ENCODE measurements at places on chromosomes 5 and 9.

DNA sequence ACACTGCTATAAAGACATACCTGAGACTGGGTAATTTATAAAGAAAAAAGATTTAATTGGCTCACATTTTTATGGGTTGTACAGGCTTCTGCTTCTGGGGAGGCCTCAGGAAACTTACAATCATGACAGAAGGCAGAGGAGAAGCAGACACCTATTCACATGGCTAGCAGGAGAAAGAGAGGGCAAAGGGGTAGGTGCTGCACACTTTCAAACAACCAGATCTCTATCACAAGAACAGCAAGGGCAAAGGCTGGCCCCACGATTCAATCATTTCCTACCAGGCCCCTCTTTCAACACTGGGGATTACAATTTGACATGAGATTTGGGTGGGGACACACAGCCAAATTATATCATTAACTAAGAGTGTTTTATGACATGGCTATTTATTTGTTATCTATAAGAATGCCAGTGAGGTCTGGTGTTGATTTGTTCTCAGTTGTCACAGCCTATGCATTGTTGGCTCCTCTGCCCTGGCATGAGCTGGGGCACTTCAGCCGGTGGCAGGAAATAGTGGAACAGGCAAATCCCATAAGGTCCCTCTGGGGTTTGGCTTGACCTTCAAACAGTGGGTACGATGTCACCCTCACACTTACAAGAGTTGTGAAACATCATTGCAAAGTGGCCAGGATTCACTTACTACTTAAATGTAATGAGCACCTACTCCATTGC, 44.1 kb downstream of the SPARC start:
- DNase-seq, result no peak

DNA sequence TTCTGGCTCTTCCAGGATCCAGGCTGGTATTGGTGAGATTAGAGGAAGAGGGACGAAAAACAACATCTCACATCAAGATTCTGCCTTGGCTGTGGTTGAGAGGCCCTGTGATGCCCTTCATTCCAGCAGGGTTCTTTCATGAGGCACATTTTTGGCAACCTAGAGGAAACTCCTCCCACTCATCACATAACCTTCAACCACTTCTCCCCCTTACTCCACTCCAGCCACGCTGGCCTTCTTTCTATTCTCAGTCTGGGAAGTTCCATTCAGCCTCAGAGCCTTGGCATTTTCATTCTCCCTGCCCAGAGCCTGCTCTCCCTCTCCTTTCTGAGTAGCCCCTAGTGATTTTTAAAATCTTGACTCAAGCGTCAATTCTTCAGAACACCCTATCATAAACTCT, 337.5 kb downstream of the ZSWIM6 start:
- DNase-seq, result no peak

DNA sequence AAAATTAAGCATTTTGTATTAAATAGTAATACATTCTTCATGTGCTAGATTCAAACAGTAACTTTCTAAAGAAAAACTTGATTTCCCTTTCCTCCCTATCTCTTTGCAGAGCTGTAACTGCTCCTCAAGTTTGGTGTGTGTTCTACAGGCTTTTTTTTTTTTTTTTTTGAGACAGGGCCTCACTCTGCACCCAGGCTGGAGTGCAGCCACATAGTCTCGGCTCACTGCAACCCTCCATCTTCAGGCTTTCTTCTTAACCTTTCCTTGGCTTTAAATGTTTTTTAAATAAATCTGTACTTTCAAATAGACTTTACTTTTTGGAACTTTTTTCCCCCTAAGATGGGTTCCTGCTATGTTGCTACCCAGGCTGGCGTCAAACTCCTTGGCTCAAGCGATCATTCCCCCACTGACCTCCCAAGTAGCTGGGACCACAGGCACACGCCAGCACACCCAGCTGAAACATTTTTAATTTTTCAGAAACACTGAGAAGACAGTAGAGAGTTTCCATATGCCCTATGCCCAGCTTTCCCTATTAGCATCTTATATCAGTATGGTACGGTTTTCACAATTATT, 9.1 kb downstream of the NDFIP1 start:
- no peak for DNase-seq

DNA sequence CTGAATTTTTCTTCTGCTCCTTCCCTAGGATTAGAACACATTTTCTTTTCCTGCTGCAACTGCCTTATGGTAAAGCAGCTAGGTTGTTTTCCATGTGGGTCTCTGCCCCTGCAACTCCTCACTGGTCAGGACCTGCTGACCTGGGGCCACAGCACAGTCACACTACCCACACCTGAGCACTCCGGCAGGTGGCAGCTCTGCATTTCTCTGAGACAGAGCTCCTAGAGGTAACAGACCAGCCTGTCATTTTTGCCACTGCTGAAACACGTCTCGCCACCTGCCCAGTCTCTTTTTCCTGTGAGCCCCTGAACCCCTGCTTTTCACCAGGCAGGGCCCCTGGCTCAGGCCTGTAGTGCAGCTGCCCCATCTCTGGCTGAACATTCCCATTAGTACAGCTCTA, 609.6 kb downstream of the HINT1 start:
- no peak for DNase-seq

DNA sequence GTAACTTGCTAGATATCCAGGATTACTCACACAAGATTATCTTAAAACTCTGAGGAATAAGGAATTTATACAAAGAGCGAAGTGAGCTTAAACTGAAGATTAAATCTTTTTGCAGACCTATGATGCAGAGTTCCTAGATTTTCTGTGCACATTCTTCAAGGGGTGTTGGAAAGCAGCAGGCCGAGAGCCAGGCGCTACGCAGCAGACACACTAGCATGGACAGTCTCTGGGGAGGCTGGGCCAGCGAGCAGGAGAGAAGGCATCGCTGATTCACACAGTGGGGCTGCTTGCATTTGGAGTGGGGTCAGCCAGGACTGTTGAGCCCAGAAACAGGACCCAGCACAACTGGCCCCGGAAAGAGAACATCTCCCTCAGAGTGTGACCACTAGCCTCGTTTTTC, 136.3 kb downstream of the ADAMTS16 start:
- DNase-seq, result no peak

GRCh38 chr5:73998489-73998888, 372.5 kb downstream of the ARHGEF28 start:
- no peak for DNase-seq

- DNase-seq, result no peak
These were observed 72.3 kb downstream of the NIPSNAP3B start for GRCh38 chr9:104836235-104836634.

DNA sequence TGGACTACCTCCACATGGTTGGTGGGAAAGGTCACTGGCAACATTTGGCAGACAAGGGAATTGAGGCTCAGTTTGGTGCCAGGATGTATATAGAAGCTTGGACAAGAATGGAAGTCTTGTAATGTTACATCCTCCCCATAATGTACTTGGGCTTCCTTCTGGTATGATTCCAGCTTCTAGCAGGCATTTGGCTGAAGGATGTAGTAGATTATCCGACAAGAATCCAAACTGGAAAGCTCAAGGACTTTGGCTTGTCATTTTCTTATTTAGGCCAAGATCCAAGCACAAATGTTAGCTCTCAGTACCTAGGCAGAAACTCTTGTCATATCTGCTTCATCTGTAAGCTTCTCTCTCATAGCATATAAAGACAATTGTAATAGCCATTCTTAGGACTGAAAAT, 209.1 kb downstream of the MAPKAP1 start:
- DNase-seq, result no peak

GRCh38 chr5:109326919-109327318, 82.9 kb downstream of the PJA2 start:
- no peak for DNase-seq

- no peak for DNase-seq
These were observed 186.9 kb downstream of the RGS3 start for GRCh38 chr9:113650207-113651131.

GRCh38 chr5:150464554-150465012, 15.0 kb upstream of the RPS14 start:
- peak; percentile 24 for DNase-seq

- DNase-seq, result no peak
These were observed 5.8 kb downstream of the ADAMTS16 start for GRCh38 chr5:5145651-5146529.

GRCh38 chr5:39218482-39219402, 621 bp downstream of the FYB1 start:
- DNase-seq, result no peak

DNA sequence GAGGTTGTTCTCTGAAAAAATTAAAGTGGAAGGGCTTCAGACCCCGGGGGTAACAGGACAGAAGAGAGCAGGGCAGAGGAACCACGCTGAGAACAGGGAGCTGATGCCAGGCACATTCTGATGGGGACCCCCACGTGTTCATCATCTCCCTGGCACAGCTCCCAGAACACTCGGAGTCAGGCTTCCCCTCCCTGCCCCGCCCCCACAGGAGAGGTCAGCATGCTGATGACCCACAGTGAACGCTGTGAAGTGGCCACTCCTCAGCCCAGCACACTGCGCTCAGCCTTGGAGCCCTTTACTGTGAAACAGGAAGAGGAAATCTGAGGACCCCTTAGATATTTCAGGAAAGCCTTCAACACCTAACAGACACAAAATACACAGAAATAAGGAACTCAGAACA, 16.4 kb downstream of the RETREG1 start:
- no peak for DNase-seq

GRCh38 chr5:126656401-126657007, 55.8 kb downstream of the PHAX start:
- DNase-seq, result peak; percentile 13

- DNase-seq, result no peak
These were observed 68.2 kb upstream of the APC start for GRCh38 chr5:112669328-112669963.

GRCh38 chr5:19018822-19019221, 969.2 kb downstream of the CDH18 start:
- no peak for DNase-seq

- no peak for DNase-seq
These were observed 35.9 kb upstream of the UBAP2 start for GRCh38 chr9:34084562-34084961.

GRCh38 chr9:19648672-19649071, 140.2 kb downstream of the SLC24A2 start:
- no peak for DNase-seq

DNA sequence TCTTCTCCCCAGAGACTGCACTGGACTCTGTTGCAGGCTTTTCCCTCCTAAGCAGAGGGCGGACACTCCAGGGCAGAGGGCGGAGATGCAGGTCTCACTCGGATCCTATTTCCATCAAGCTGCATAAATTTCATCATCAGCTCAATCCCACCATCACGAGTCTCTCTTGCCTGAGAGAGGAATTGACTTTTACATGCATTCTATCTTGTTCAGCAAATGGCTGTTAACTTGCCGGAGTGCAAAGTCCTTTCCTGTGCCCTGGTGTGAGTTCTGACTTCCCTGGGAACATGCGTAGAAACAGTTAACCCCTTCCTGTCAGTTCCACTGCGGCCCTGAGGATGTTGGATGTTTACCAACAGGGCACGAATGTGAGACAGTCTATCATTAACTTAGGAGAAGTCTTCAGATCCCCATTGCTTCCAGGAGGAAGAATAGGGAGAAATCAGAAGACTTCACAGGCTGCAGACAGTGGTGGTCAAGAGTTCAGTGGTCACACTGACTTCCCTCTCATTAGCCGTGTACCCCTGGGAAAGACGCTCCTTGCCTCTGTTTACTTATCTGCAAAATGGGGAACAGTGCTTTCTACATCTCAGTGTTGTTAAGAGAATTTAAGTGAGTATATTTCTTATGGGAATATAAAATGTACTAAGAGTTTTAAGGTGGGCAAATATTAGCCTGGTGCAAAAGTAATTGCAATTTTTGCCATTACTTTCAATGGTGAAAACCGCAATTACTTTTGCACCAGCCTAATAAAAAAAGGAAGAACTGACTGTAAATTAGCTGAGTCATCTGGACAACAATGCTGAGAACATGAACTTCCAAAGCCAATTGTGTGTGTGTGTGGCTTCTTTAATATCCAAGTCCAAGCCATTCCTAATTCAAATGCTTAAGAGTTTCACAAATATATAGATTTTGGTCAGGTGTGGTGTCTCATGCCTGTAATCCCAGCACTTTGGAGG, 248.0 kb downstream of the DRD1 start:
- DNase-seq, result no peak

- DNase-seq, result no peak
These were observed 82.5 kb upstream of the UBTD2 start for GRCh38 chr5:172365948-172366608.

DNA sequence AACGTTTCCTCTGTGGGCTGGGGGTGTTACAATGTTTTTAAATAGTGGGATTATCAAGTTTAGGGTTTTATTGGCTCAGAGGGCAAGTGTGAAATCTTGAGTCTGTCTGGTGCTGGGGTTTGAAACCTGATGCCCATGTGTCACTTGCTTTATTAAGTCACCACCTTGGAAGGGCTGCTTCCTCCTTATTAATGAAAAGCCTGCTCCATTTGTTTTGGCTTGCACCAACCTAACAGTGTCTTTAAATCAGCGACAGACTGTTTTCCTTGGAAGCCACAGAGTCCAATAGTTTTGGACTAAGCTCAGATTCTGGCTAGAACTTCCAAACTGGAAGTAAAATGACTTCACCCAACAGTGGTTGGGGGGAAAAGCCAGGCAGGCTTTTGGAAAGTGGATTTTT, 10.7 kb upstream of the PALM2AKAP2 start:
- no peak for DNase-seq

GRCh38 chr9:100281676-100282387, 70.9 kb downstream of the TEX10 start:
- no peak for DNase-seq

GRCh38 chr9:136693490-136694162, 6.4 kb upstream of the AGPAT2 start:
- DNase-seq, result no peak

DNA sequence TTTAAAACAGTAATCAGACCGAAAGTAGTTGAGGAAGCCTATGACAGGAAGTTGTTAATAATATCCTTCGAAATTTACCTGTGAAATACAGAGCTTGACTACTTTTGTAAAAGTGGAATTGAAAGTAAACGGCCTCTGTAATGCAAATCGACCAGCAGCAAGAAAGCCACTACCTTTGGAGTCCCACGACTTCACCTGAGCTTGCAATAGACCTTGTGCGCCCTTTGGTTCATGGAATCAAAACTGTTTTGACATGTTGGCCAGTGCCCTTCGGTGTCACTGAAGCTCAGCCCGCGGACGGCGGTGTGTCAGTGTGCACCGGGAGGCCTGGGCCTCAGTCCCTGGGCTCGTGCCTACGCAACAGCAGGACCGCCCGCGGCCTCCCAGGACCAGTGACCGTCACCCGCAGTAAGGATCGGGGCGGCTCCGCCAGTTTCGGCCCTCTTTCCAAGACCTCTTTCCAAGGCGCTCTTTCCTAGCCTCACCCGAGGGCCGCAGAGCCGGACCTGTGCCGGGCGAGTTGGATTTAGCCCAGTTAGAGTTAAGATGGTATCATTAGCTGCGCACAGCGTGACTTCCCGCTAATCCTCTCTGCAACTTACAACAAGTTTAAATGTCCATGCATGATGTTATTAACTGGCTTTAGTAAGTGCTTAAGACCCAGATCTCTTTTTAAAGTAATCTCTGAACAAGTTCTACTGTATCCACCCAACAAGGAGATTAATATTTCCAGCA, 223.3 kb downstream of the MEF2C start:
- no peak for DNase-seq

- no peak for DNase-seq
These were observed 9.0 kb upstream of the NOTCH1 start for GRCh38 chr9:136554870-136555269.

GRCh38 chr5:142472306-142472951, 147.6 kb upstream of the SPRY4 start:
- peak; percentile 66 for DNase-seq

Data from fibroblast of skin of left quadriceps (primary cell).